Stimulated activated CD8-positive, alpha-beta memory T cell treated with anti-CD3 and anti-CD28 coated beads, Interleukin-7, amount 100 ng/mL, for 1 hour (primary cell): ENCODE measurements at places on chromosomes 5 and 9.

GRCh38 chr9:84317563-84317962 lies 23.0 kb downstream of the SLC28A3 start:
- DNase-seq: no peak

DNA sequence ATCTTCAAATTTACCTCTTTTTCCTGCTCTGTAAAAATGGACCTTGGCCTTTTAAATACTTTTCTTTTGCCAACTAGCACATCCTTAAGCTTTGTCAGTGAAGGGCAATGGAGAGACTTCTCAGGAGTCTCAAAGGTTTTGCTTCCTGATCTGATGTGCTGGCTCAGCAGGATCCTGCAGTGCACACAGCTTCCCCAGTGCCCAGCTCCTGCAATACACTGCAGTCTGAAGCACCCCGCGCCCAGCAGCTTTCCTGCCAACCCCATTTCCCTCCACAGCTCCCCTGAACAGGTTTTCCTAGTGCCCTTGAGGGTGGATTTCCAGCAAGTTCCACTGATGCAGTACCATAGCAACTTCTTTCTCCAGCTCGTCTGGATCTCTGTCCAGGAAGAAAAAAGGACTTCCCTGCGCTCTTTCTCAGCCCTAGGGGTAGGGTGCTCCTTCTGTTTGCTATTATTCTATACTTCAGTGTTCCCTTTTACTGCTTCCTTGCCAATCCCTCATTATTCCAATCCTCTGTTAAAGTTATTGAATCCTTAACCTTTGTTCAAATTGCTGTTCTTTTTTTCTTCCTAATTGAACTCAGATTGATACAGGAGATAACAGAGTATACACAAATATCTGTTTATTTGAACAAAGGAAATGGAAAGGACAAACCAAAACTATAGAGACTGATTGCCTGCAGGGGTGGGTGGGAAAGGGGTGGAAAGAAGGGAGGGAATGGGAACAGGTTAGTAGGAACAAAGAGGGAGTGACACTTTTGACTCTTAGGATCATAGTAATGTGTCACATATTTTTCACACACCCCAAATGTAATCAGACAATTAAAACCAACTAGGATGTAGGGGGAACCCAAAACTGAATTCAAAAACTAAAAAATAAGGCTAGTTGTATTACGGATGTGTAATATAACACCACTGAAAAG lies 8.5 kb downstream of the SNAPC3 start:
- no peak for DNase-seq

DNA sequence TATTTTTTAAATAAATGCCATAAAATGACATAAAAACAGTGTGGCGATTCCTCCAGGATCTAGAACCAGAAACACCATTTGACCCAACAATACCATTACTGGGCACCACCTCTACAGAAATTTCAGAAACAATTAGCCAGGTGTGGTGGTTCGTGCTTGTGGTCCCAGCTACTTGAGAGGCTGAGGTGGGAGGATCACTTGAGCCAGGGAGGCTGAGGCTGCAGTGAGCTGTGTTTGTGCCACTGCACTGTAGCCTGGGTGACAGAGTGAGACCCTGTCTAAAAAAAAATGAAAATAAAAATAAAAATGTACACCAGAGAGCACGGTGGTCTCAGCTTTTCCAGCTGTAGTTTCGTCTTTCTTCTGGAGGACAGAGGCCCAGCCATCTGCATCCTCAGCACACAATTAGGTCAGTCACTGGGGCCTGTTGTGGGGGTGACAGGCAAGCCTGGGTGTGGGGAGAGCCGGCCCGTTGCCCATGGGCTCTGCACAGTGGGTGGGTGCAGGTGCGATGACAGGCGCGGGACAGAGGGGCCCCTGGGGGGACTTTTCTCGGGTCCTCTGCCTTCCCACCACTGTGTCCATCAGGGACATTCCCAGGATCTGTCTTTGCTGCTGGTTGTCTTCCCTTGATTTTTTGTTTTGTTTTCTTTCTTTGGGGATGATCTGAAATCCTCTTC lies 9.8 kb downstream of the COL5A1 start:
- no peak for DNase-seq

DNA sequence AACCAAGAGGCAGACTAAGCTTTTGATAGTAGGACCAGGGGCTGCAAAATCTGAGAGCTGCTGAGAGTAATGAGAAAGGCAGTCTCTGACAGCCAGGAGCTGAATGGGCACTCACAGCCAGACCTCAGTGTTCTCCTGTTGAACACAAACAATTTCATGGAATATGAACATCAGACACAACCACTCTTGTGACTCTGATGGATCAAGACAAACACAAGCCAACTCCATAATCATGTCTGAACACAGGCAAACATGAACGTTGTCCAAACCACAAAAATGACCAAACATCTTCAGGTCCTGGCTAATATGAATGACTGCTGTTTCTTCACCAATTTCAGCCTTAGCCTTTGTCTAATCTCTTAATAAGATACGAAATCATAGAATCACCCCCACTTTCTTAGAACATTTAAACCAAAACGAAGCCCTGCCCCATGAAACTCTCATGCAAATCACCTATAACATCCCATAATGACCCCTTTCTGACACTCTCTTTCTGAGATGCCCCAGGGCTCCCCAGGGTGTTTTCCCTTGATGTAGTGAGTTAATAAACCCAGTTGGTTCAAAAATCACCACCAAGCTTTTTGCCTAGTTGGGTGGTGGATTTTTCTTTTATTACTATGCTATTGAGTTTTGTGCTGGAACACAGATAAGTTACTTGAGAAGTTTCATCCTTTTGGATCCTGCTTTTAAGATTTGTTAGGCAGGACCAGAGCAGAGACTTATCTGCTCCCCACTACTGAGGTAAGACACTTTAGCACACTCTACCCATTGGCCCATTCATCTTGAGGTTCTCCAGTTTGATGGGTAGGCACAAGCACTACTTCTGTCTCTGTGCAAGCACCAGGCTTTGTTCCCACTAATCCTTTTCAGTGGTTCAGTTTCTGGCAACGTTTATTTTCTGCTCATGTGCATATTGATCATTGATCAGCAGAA lies 5.9 kb upstream of the ERAP2 start:
- no peak for DNase-seq

DNA sequence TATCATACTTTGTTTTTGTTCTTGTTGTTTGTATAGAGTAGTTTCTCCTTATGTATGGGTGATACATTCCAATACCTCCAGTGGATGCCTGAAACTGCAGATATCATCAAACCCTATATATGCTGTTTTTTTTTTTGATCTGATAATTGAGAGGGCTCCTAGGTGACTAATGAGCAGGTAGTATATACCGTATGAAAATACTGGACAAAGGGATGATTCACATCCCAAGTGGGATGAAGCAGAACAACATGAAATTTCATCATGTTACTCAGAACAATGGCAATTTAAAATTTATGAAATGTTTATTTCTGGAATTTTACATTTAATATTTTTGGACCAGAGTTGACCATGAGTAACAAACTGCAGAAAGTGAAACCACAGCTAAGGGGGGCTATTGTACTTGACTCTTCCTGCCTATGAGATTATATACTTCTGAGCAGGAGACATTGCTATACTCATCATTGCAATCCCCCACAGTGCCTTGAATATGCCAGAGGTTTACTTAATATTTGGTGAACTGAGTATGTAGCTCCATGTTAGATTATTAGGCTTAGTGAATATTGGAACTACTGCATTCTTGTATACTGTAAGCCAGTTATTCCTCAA lies 258.7 kb upstream of the FBXL7 start:
- no peak for DNase-seq

DNA sequence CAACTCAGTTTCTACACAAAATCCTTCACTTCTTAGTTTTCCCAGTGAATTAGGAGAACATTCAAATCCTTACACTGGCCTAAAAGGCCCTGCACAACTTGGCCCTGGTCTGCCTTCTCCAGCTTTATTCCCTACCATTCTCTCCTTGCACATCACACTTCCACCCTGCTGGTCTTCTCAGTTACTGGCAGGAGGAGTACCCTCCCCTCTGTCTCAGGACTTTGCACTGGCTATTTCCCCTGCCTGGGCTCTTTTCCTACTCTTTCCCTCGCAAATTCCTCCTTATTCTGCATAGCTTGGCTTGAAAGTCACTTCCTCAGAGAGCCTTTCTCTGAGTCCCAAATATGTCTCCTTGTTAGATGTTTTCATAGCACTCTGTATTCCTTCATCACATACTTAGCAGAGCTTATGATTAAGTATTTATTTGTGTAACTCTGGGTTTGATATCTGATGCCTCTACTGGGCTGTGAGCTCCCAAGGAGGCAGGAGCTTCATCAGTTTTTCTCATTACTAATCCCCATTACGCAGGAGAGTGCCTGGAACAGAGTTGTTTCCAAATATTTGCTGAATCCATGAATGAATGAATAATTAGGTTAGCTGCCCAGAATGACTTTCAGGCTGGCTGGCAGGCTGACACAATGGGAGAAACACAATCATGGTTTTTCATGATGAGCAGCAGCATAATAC lies 159.8 kb upstream of the KLF9 start:
- DNase-seq: no peak
